ENCODE measurements at places on chromosomes 4 and X.

- no peak for DNase-seq
Measured at GRCh38 chrX:112051576-112051975, 31.0 kb downstream of the TRPC5 start.

DNA sequence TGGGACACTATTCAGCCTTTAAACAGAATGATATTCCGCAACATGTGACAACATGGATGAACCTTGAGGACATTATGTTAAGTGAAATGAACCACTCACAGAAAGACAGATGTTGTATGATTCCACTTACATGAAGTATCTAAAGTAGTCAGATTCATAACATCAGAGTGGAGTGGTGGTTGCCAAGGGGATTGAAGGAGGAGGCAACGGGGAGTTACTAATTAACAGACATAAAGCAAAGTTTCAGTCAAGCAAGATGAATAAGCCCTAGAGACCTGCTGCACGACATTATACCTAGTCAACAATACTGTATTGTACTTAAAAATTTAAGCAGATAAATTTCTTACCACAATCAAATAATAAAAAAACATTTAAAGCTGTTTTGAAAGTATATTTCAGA lies 105.0 kb upstream of the NR0B1 start:
- DNase-seq = no peak

DNA sequence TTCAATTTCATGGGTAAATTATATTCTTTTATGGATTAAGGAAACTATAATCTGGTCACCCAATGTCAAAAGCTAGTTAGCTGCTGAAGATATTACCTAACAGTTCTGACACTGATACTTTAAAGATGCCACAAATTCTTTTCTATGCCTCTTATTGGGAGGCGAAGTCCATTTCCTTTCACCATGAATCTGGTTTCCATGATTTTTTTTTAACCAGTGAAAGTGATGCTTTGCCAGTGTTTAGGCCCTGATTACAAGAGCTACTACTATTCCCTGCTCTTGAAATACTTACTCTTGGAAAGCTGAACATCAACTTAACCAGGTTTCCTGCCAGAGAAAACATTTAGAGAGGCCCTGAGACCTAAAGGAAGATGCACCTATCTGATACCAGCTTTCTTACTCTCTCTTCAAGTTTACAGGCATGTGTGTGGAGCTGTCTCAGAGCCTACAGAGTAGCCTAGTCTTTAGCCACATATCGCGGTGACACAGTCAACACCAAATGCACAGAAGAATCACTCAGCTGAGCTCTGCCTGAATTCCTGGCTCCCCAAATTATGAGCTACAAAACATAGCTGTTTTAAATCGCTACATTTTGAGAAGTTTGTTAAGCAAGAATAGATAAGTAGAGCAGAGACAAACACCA lies 1280.8 kb downstream of the PCDH7 start:
- DNase-seq = no peak

DNA sequence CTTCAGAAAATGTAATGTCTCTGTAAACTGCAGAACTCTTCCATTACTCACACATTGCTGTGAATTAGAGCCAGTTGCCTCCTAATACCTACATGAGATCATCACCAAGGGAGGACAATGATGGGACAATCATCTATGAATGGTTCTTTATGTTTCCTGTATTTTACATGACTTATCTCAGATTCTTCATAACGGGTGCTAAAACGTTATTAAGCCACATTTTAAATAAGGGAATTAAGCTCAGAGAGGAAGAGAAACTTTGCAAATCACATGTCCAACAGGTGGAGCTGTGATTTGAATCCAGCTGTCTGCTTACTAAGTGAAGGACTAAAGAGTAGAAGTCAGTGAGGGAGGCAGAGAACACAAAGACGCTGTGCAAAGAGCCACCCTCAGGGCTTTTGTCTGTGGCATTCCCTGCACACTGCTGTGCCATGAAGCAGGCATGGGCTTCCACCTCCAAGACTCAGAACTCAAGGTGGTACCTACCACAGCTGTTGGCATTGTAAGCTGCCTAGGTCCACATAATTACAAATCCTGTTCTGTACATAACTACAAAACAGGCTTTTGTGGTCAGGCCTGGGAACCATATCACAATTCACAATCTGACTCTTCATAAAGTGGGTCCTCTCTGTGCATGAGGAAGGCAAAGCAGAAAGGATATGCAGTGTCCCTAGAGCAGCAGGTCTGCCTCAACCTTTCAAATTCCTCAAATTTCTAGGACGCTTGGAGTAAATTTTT lies 12.8 kb downstream of the TBC1D9 start:
- no peak for DNase-seq

- no peak for DNase-seq
Measured at GRCh38 chr4:147362938-147363337, 118.0 kb upstream of the EDNRA start.

- DNase-seq = no peak
Measured at GRCh38 chr4:53921856-53922255, 142.5 kb downstream of the CHIC2 start.

DNA sequence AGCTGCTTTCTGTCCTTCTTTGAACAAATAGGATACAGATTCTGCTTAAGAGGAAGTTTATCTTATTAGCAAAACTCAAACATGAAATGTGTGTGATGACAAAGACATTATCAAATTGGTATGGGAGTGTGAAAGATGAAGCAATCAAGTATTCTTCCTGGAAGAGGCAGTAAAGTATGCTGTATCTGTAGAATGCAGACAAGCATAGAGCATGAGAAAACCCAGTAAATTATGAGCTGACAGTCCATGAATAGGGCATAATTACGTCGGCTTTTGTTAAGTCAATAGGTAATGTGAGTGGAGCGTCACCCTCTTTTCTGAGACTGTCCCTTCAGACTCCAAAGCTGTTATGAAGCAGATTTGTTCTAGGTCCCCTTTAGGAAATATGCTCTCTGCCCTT lies 458.6 kb upstream of the NWD2 start:
- no peak for DNase-seq

DNA sequence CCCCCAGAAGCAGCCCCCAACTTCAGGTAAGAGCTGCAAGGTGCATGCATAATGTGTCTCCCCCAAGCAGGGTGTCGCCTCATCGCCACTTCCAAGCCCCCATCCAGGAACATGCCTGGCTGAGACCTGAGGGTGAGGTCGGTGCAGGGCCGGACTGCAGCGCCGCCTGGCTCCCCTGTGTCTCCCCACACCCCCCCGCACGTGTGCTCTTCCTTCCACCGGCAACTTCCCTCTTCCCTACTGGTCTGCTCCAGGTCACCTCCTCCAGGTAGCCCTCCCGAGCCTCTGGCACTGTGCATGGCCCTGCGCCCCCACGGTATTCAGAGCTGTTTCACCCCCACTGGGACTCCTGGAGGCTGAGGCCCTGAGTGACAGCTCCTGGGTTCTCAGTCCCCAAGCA lies 2.2 kb upstream of the BGN start:
- DNase-seq = no peak

DNA sequence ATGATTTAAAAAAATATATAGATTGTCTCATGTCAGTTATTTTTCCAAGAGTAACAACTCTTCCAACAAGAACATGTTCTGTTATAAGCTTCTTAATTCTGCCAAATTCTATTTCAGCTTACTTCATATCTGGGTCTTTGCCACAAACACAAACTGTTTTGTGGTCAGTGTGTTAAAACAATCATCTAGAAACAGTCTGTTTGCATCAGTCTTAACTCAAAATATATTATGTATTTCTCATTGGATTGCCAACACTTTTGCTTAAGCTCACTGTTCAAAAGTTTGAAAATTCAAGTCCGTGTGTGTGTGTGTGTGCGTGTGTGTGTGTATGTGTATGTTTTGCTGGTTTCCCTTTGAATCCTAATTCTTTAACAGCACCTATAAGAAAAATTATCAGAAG lies 752.3 kb upstream of the NDST4 start:
- no peak for DNase-seq

- no peak for DNase-seq
Measured at GRCh38 chr4:13174001-13174400, 310.1 kb downstream of the RAB28 start.

DNA sequence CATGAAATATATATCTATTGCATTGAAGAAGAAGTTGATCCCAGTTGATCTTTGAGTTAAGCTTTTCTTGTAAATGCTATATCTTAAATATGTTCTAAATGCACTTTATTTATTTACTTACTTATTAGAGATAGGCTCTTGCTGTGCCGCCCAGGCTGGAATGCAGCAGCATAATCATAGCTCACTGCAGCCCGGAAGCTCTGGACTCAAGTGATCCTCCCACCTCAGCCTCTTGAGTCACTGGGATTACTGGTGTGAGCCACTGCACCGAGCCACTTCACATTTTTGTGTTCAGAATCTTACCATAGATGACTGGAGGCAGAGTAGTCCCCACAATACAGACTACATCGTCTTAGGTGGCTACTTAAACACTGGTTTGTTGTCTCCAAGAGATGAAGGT lies 324.3 kb upstream of the SLIT2 start:
- no peak for DNase-seq

- no peak for DNase-seq
Measured at GRCh38 chrX:21398426-21398825, 24.2 kb downstream of the CNKSR2 start.

- no peak for DNase-seq
Measured at GRCh38 chr4:178480105-178480504, 1037.9 kb upstream of the AGA start.

DNA sequence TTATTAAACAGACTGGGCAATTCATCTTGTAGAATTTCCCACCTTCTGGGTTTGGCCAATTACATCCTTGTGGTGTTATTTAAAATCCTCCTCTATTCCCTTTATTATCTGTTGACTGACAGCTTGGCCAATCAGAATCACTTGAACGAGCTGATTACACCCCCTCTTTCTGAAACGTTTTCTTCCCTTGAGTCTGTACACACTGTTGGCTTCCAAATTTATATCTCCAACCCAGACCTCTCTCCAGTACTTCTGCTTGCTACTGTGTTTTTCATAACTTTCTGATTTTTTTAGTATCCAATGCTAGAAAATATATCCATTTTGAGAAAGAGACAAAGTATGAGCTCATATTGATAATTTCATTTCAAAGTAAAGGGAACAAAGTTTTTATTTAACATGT lies 14.8 kb downstream of the CD38 start:
- no peak for DNase-seq

- DNase-seq = no peak
Measured at GRCh38 chr4:87934973-87935372, 40.5 kb upstream of the SPP1 start.

- no peak for DNase-seq
Measured at GRCh38 chr4:5066101-5066500, 14.8 kb downstream of the STK32B start.

DNA sequence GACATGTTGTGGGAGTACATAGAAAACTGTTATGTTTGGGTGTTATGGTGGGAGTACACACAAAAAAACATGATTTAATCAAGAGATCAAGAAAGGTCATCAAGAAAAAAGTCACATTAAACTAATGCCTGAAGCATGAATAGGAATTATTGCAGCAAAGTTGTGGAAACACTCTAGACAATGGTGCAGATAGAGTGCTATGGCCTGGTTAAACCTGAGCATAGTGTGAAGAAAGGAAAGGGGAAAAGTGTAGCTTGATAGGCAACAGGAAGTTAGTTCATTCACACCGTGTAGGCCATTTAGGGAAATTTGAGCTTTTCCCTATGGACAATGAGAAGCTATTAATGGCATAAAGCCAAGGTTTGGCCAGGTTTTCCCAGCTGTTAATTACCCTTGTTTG lies 162.1 kb upstream of the EMCN start:
- DNase-seq = no peak
